WTC11 (cell line): ENCODE measurements at places on chromosomes 3 and 15.

DNA sequence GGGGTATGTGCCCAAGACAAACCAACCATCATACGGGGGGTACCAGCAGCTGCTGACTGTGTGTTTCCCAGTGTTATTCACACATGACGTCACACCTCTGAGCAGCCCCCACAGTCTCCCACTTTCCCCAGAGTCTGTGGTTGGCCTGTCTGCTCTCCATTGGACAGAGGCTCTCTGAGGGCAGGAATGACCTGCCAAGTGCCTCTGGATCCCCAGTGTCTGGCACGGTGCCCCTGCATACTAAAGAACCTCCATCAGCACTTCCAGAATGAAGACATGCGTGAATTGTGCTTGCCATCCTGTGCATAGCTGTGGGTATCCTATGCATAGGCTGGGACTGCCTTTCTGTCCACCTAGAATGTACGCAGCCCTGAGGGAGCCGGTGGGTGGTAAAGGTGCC, 3.5 kb upstream of the CCDC9B start:
- DNase-seq = no peak

DNA sequence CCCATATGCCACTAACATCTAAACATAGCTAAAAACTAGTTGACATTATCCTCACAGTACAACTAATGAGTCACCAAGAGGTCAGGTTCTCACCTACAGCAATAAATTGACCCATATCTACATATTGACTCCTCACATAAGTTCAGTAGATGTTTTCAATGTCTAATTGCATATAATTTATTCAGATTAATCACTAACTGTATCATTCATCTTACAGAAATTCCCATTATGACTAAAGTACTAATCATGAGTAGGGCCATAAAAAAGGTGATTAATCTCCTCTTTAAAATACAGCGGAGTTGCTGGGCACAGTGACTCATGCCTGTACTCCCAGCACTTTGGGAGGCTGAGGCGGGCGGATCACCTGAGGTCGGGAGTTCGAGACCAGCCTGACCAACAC, 82.4 kb upstream of the ST3GAL6 start:
- no peak for DNase-seq

GRCh38 chr3:43919029-43919428, 228.3 kb downstream of the ABHD5 start:
- no peak for DNase-seq

- no peak for DNase-seq
Observed at GRCh38 chr15:44028349-44028748, 166.7 kb downstream of the FRMD5 start.

DNA sequence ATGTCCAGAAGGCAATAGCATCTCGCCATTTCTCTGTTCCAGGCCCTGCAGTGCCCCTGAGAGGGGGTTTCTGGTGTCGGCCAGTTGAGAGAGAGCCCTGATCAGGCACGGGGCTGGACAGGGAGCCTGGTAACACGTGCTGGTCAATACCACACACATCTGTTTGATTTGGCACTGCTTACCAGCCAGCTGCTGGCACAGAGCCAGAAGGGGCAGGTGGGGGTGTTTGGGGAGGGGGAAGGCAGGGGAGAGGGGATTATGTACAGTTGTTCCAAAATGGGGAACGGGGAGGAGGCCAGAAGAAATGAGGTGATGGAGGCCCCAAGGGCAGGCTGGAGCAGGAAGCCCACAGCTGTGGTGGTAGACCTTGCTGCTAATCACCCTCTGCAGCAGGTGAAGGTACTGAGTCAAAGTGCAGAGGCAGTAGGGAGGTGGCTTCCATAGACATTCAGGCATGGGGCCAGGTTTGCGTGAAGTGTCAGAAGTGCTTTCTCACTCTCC, 153.5 kb upstream of the LPP start:
- DNase-seq = no peak

DNA sequence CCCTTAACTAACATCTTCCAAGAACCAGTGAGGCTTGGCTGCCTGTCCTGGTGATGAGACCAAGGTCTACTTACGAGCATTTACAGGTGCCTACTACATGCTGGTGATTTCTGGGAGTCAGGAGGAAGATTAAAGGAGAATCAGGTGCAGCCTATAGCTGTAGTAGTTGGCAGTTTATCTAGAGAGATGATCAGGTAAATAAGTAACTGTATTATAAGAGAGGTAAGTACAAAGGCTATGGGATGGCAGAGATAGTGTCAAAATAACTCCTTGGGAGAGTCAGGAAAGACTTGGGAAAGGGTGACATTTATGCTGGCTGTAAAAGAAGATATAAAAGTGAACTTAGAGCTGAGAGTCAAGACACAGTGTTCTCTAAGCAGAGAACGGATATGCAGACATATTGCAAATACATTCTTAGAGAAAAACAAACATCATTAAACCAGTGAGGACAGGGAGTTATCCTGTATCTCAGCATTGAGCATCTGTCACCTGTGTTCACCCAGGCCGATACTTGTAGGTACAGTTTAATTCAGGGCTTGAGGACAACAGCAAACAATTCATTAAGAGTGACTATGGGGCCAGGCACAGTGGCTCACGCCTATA, 49.7 kb upstream of the ACP3 start:
- no peak for DNase-seq

GRCh38 chr3:64319391-64319790, 94.1 kb upstream of the PRICKLE2 start:
- peak; percentile 60 for DNase-seq

- no peak for DNase-seq
Observed at GRCh38 chr3:195838714-195839113, 27.0 kb upstream of the MUC4 start.

DNA sequence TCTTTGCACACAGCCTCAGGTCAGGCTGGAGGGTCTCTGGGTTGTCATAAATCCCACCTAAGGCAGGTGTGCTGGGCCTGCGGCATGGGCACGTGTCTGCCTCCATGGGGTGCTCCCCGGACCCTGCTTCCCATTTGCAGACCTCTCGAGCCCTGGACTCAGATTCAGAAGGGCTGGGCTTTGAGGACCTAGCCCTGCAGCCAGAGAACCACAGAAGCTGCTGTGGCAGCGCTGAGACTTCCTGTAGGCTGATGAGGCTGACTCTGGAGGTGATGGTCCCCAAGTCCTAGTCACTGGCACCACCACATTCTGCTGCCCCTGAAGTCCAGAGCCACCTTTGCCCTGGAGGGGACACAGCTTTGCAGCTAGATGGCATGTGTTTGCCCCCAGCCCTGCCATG, 156.4 kb downstream of the LRRC28 start:
- no peak for DNase-seq

DNA sequence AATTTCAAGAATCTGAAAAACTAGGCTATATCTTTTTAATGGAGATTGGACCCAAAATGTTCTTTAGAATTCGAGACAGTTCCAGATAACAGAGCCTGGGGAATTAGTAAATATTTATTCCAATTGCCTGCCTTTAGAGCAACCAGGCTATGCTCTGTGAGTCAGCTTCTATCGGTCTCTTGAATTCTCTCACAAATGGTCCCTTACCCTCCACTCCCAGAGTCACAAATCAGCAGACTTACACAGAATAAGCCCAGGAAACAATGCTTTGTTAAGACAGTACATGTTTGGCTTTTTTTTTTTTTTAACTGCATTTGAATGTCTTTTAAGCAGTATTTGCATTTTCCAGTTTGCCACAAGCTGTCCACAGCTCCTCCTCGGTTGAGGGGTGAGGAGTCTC, 460.7 kb upstream of the CBLB start:
- no peak for DNase-seq

DNA sequence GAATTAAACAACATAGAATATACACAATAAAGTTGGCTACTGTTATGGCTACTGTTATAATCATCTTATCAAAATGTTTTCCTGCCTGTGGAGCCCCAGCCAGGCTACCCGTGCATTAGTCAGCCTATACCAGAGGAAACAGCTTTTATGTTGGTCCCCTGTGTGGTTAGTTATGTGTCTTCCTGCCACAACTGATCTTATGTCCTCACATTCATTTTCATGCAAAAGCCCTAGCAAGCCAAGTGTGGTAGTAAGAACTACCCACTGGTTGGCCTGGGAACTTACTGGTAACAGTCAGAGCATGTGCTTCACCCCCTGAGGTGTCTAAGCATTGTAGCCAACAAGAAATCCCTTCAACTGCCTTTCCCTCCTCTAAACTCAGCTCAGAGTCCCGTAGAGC, 21.8 kb downstream of the MGLL start:
- DNase-seq = no peak

- no peak for DNase-seq
Observed at GRCh38 chr3:63661242-63661641, 8.8 kb downstream of the SNTN start.

GRCh38 chr15:64288999-64289398, 67.0 kb downstream of the CSNK1G1 start:
- DNase-seq = no peak

DNA sequence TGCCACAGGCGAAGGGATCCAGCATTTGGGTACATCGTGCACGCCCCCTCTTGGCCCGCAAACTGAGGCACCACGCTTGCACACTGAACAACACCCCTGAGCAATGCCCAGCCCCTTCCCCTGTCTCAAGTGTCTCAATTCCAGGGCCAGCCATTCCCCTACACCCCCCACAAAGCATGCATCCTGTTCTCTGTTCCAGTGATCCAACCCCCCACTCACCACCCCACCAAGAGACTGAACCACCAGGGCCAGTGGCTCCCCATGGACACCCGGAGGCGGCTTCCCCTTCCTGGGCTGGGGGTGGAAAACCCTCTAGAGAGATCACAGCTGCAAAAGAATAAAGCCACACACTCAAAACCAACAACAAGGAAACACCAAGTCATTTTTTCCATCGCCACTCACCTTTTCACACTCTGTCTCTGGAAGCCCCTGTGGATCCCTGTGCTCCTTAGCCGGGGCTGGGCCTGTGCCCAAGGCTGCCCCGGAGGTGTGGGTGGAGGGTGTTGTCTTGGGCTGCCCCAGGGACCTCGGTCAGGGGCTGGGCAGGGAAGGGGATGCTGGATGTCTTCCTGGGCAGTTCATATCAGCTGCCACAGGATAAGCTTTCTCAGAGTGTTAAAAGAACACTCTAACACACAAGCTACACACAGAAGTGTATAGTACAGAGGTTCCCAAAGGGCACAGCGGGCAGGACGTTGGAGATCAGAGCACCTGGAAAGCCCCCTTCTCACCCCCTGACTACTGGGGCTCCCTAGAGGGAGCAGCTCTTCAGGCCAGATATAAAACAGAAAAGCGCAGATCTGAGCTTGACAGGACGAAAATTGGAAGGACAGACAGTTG, 92.5 kb downstream of the CHSY1 start:
- no peak for DNase-seq

DNA sequence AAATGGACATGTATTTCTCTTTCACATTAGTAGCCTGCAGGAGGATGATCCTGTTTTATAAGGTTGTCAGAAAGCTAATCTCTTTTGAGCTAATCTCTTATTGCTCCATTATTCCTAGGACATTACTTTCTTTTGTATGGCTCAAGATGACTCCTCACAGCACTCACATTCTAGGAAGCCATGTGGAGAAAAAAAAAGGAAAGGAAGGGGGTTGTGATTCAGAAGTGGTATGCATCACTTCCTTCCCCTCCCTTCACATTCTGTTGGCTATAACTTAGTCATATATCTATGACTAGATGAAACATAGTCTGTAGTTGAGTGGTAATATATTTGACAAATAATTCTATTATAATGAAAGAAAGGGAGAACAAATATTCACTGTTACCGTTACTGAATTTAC, 168.8 kb upstream of the TTC14 start:
- DNase-seq = no peak

GRCh38 chr3:50170689-50171088, 15.6 kb downstream of the SEMA3F start:
- DNase-seq = no peak

- DNase-seq = no peak
Observed at GRCh38 chr3:180835501-180835900, 77.0 kb upstream of the FXR1 start.

DNA sequence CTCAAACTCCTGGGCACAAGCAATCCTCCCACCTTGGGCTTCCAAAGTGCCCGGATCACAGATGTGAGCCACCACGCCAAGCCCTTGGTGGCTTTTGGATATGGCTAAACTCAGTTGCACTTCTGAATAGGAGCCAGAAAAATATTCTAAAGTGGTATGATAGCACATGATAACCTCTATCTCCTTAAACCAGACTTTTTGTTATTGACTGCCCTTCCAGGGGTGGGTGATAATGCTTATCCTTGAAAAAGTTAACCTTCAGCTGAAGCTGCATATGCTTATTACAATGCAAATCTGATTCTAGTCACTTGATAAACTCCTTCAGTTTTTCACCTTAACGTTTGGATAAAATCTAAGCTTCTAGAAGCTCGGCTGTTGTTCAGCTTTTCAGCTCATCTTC, 6.3 kb downstream of the CCNB2 start:
- DNase-seq = no peak

DNA sequence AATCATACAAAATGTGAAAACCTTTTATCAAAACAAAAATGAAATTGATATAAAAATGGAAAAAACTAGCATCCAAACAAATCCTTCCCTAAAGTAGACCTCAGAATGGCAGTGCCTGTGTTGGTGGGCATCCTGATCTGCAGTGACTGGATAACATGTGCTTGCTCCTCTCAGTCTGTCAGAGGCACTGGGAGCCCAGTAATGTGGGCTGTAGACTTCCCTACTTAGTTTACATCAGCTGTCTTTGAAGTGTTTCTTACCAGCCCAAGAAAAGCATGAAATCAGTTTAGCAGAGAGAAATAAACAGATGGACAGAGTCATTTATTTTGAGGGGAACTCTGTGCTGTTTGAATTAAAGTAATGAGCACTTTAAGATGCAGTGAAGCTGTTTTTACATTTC, 37.8 kb upstream of the RORA start:
- no peak for DNase-seq

DNA sequence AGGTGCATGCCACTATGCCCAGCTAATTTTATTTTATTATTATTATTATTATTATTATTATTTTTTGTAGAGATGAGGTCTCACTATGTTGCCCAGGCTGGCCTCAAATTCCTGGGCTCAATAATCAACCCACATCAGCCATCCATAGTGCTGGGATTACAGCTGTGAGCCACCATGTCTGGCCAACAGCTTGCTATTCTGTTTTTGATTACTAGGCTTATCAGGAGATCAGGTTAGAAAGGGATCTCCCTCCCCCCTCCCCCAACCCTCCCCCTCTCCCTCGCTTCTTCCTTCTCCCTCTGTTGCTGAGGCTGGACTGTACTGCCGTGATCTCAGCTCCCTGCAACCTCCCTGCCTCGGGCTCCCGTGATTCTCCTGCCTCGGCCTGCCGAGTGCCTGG, 8.6 kb downstream of the CLN6 start:
- no peak for DNase-seq

GRCh38 chr15:99565049-99565298, 810 bp upstream of the MEF2A start:
- DNase-seq = peak; percentile 51

- DNase-seq = no peak
Observed at GRCh38 chr3:38560996-38561717, 65.0 kb downstream of the EXOG start.

GRCh38 chr3:13607821-13608597, 59.1 kb downstream of the FBLN2 start:
- DNase-seq = no peak

GRCh38 chr3:25412269-25412668, 15.8 kb upstream of the RARB start:
- DNase-seq = no peak

DNA sequence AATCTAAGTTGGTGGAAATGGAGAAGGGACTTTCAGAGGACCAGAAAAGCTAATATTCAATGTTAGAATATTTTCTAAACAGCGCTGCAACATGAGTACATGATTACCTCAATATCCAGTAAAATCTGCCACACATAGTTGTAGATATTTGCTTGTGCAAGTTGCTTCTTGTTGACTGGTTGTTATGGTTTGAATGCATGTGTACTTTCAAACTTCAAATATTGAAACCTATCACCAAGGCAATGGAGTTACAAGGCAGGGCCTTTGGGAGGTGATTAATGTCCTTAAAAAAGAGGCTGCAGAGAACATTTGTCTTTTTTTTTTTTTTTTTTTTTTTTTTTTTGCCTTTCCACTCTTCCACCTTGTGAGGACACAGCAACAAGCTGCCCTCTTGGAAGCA, 49.9 kb downstream of the TMCO5A start:
- no peak for DNase-seq
